Urinary bladder (tissue), 4 donors: ENCODE measurements at places on chromosomes 11 and 22.

DNA sequence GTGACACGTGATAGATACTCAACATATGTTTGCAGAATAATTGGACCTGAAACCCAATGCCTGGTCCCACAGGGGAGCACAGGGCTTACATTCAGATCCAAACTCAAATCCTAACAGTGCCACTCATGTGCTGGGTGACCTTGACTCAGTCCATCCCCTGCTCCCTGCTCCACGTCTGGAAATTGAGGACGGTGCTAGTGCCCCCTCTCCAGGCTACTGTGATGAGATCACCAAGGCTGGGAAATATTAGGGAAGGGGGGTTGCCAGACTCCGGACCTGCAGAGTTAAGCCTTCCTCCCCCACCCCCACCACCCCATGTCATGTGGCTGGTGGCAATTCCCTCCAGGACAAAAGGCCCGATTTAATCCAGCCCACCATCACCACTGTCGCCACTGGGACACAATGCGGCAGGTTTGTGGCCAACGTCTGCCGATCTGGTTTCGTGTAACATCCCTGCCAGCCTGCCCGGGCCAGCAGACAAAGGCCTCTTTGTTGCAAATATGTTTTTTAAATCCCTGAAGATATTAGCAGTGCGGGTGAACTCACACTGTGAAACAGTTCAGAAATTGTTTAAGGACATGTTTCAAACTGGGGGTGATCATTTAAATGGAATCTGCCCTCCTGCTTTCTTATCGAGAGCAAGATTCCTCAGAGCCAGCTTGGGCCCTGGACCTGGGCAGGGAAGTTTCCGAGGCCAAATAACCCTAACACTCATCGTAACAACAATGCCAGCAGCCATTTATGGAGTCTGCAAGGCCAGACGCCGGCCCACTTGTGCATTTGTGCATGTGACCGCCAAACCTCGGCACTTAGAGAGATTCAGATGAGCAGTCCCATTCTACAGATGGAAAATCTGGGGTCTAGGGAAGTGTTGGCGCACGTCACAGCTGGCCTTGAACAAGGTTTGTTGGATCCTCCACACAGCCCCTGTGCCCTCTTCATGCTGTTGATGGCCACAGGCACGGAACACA, 19.6 kb upstream of the MN1 start:
- no peak for DNase-seq

DNA sequence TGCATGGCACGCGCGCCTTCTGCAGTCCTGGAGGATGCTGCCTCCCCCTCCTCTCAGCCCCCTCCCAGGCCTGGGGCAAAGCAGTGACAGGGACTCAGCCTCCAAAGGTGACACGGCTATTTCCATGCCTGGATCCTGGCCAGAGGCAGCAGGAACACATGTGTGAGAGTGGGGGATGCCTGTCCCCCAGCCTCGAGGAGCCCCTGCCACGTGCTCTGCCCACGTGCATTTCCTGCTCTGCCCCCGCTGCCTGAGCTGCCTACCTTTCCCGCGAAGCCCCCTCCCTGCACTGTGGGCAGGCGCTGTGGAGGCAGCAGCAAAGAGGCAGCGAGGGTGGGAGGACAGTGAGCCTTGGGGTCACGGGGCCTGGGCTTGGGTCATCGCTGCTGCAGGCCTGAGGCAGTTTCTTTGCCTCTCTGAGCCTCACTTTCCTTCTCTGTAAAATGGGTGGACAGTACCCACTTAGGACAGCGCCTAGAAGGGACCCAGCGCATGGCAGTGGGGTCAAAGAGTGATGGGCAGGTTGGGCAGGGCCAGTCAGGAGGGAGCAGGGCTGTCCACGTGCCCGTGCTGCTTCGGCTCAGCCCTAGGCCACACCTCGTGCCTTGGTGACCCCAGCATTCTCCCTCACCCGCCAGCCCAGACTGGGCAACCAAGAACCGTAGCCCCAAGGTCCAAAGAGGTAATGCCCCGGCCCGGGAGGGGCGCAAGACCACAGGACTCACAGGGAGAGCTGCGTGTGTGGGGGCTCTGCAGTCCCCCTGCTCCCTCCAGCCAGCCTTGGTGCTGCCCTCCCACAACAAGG, 48.6 kb downstream of the FLRT1 start:
- no peak for DNase-seq

DNA sequence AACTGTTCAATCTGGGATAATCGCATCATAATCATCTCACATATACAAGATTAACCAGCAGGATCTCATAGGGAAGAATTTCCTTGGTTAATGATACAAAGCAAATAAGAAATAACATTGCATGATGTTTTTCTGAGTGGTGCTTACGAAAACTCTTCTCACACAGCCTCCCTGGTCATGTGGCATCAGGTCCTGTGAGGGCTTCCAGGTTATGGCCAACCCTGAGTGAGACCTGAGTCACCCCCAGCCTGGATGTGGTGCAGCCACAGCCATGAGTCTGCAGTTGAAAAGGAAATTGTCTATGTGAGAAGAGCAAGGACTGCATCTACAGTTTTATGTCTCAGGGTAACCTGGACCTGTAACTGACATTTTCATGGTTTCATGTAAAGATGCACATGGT, 90.5 kb upstream of the XKR3 start:
- no peak for DNase-seq

GRCh38 chr11:62012832-62013461, 45.5 kb upstream of the FTH1 start:
- DNase-seq, result no peak

DNA sequence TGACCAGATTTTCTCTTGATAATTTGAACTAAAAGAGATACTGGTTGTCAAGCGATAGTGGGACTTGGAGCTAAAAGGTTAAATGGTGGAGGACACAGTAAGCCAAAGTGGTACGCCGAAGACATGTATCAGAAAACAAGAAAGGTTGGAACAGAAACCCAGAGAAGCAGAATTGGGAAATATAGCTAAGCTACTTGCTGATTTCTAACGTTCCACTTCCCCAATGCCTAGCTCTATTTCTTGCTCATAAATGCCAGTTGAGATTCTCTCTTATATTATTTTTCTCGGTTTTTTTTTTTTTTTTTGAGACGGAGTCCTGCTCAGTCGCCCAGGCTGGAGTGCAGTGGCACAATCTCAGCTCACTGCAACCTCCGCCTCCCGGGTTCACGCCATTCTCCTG, 12.7 kb downstream of the TMEM41B start:
- DNase-seq, result no peak

GRCh38 chr22:47281126-47282106, 519.0 kb downstream of the TBC1D22A start:
- DNase-seq, result no peak

- no peak for DNase-seq
Observed at GRCh38 chr11:67253872-67254624, 12.2 kb upstream of the GRK2 start.

DNA sequence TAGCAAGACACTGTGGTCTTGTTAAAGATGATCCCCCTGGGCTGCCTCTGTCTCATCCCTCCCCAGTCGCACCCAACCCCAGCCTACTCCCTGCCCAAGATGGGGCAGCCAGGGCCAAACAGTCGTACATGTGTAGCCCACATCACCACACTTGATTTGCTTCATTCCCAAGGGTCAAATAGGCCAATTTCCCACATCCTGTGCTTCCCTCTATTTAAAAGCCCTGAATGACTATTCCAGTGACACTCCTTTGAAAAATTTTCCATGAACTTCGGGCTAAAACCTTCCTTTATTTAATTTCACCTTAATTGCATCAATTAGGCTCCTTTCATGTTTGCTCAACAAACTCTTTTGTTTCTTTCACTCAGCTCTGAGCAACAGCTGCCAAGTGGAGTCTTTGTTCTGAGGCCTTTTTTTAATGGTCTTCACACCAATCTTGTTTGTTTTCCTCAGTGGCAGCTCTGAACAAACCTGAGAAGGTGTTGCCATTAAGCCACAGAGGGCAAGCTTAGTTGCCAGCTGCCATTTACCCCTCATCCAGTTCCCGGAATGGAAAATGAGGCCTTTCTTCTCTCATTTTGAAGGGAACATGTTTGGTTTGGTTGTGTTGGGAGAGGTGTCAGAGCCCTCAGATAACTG, 126.9 kb downstream of the APIP start:
- no peak for DNase-seq

- DNase-seq, result no peak
Observed at GRCh38 chr11:77821349-77821851, 456 bp downstream of the AAMDC start.

GRCh38 chr11:70226967-70227366, 23.9 kb downstream of the FADD start:
- DNase-seq, result no peak

GRCh38 chr11:69436041-69436982, 45.2 kb upstream of the LINC01488 start:
- DNase-seq, result no peak

GRCh38 chr11:27963370-27963769, 144.6 kb downstream of the KIF18A start:
- DNase-seq, result no peak

DNA sequence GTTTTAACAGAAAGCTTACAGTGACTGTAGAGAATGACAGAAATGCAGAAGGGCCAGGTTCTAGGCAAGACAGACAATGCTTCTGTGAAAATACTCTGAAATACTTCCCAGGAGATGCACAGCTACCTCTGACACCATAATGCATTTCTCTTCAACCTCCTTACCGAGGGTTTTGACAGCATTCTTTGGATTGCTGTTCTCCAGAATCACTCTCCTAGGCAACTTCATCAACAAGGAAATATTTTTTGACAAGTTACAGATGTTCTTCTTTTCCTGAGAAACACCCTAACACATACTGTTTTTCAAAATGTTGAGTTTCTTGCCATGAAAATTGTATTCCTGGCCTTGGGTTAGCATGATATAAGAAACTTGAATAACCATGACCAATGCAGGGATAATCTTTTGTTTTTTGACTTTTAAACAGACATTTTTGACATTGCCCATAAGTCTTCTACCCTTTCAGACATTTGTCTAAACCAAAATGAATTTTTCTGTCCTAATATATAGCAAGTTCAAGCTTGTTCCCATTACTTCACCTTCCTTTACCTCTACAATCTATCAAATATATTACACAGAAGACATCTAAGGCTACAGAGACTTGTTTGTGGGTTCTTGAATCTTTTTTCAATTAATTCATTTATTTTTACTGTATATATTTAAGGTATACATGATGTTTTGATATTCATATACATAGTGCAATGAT, 108.1 kb downstream of the CCDC34 start:
- no peak for DNase-seq

GRCh38 chr11:22898036-22898435, 37.8 kb upstream of the CCDC179 start:
- DNase-seq, result no peak

DNA sequence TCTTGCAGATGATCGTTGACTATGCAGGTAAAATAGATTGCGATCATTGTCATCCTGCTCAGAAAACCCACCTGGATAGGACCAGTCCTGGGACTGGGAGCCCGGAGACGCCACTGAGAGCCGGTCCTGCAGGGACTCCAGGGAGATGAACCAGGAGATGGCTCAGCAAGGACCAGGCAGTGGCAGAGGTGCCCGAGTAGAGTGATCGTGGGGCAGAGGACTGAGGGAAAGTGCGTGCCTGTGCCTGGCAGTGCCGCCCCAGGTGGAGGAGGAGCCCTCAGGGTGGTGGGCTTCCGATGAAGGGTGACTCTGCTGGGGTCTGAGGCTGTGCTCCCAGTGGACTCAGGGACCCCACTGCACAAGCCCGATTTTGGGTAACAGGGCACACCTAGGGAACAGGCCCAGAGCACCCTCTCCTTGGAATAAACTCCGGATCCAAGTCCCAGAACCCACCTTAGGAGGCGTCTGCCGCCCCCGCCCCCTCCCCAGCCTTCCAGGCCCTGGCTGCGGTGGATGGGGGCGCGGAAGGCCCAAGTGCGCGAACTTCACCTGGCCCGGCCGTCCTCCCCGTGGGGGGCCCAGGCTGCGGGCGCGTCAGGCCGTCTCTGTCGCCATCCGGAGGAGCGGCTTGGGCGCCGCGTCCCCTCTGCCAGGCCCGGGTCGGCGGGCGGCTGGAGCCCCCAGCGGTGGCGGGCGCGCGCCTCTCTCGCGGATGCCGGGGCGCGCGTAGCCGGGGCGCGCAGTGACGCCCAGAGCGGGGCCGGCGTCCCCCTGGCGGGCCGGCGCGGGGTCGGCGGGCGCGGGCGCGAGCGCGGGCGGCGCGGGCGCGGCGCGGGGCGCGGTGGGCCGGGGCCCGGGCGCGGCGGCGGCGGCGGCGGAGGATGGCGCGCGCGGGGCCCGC, 1338.8 kb downstream of the BRD1 start:
- no peak for DNase-seq

DNA sequence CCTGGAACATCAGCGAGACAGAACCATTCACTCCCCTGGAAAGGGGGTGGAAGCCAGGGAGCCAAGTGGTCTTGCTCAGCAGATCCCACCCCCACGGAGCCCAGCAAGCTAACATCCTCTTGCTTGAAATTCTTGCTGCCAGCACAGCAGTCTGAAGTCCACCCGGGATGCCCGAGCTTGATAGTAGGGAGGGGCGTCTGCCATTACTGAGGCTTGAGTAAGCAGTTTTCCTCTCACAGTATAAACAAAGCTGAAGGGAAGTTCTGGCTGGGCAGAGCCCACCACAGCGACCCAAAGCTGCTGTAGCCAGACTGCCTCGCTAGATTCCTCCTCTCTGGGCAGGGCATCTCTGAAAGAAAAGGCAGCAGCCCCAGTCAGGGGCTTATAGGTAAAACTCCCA, 764.8 kb upstream of the LUZP2 start:
- no peak for DNase-seq

GRCh38 chr22:32265882-32266767, 11.0 kb upstream of the SLC5A4 start:
- DNase-seq, result peak; percentile 42

DNA sequence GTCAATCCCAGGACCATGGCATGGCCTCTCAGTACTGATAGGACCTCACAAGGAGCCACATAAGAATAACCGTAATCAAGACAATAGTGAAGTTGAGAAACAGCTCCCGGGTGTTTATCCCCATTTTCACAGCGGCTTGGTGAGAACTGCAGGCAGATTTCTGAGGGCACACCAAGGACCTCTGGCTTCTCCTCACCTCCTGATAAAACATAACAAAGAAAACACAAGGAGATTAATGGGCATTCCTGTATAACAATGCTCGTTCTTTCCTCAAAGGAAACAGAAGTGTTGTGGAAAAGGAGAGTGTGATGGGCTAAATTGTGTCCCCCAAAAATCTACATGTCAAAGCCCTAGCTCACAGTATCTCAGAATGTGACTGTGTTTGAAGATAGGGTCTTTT, 4.0 kb downstream of the SLN start:
- no peak for DNase-seq

DNA sequence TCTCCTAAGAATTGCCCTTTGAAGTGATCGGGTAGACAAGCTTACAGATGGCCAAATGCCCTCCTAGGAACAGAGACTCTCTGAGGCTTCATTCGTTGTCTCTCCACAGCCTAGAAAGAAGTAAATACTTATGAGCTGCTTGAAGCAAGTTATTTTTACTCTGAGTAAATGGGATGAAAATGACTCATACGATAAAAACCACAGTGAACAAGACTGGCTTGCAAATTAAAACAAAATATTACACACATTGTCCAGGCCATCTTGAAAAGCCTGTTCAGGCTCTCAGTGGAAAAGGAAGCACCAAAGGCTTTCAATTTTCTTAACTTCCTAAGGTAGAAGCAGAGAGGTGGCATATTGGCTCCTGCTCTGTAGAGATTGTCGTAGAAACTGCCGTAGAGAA, 294.2 kb downstream of the NELL1 start:
- DNase-seq, result no peak
